ENCODE measurements at places on chromosomes 12 and 14.

DNA sequence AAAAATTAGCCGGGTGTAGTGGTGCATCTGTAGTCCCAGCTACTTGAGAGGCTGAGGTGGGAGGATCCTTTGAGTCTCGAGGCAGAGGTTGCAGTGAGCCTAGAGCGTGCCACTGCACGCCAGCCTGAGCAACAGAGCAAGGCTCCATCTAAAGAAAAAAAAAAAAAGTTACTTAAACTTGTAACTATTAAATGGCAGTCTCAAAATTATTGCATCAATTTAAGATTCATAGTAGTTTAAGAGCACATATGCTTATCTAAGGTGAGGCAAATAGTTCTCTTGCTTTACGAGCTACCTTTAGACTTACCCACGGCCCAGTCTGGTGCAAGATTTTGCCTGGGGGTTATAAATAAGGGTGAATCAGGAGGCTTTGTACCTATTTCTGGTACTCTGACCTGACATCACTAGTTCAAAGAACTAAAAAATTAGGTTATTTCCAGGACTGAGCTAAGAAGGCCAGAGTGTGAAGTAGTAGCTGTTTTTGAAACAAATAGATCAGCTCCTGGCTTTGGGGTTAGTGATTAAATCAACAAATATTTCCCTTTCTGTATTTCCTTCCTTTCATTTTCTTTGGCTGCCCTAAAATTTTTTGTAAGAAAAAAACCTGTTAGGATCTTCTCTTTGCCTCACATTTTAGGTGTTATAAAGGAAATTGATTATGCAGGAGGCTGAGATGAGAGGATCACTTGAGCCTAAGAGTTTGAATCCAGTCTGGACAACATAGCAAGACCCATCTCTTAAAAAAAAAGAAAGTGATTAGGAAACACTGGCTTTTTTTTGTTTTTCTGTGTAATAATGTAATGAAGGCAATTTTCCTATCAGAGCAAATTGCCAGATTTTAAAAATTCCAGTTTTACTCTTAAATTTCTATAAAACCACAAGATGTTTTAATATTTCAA is 3.6 kb downstream of the MGAT2 start:
- no peak for DNase-seq

DNA sequence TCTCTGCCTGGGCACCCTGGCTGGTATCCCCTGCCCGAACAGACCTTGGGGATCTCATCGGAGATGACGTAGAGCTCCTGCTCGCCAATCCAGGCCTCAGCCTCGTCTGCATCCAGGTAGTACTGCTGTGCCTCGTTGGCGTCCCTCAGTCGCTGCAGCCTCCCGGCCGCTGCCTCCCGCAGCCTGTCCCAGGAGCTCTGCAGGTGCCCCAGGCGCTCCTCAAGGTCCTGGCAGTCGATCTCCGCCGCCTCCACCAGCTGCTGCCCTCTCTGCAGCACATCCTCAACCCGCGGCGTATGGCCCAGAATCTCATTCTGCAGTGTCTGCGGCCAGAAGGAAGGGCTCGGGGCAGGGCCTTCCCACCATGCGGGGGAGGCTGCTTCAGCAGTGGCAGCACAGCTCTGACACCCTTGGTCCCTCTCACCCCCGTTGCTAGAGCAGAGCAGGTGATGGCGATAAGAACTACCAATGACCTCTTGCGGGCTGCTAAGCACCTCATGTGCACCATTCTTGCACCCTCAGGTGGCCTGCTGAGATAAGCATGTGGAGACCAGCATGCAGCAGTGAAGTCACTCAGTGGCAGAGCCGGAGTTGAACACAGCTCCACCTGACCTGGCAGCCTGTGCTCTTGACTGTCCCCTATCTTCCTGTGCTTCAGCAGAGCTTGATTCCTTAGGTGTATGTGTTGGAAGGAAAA is 71.0 kb downstream of the PLEKHG3 start:
- no peak for DNase-seq

- DNase-seq, result no peak
Observed at GRCh38 chr12:86145156-86145555, 111.0 kb downstream of the MGAT4C start.

DNA sequence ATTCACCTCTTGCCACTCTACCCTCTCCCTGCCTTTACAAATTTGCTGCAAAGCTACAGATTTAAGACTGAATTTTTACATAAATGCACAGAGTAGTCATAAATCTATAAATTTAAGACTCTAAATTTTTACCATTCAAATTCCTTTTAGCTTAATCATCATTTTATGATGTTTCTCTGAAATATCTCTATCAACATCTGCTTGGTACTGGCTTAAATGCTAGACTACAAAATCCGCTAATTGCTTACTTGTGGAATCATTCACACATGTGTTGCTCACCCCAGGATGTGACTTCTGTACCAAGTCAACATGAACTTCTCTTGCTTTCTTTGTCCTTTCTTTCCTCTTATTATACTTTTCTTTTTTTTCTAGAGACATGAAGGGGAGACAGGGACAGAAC is 109.2 kb downstream of the GALC start:
- DNase-seq, result no peak

DNA sequence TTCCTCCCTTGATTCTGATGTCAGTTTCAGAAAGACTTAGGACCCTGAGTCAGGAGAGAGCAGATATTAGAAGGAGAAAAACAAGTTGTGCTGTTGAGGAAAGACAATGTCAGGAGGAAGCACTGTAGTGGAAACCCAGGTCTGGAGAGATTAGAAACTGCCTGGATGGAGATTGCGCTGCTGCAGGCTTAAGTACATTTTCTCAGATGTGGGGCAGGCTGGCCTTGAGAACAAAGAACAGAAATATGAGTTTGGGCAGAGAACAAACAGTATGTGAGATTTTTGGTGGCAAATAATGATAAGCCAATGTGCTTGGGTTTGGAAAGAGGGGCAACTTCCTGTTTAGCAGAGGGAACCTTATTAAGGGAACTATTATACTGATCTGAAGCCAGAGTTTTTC is 74.3 kb upstream of the PRMT8 start:
- no peak for DNase-seq

DNA sequence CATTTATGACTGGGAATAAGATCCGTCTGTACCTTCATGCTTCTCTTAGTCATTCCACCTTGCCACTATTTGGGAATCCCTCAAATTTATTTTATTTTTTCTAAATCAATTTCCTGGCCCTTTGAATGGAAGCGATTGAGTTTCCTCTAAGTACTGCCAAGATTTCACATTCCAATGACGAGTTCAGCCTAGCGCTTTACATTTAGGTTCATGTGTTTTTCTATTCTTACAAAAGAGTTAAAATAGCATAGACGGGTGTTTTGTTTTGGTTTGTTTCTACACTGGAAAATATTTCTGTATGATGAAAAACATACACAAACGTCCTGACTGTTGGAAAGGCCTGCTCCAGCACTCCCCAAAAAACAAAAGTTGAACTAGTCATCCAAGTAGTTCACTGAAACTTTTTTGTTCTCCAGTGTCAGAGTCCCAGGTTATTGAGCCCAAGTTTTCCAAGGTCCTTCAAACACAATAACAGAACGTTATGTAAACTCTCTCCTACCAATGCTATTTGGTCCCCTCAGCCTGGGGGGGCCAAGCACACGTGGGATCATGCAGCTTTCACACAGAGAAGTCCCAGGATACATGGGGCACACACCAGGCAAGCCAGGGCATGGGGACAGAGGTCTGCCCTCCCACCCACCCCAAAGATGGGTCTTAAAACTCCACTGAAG is 74.8 kb upstream of the FOXN3 start:
- no peak for DNase-seq

- DNase-seq, result no peak
Observed at GRCh38 chr12:10339053-10339840, 31.6 kb downstream of the KLRD1 start.

DNA sequence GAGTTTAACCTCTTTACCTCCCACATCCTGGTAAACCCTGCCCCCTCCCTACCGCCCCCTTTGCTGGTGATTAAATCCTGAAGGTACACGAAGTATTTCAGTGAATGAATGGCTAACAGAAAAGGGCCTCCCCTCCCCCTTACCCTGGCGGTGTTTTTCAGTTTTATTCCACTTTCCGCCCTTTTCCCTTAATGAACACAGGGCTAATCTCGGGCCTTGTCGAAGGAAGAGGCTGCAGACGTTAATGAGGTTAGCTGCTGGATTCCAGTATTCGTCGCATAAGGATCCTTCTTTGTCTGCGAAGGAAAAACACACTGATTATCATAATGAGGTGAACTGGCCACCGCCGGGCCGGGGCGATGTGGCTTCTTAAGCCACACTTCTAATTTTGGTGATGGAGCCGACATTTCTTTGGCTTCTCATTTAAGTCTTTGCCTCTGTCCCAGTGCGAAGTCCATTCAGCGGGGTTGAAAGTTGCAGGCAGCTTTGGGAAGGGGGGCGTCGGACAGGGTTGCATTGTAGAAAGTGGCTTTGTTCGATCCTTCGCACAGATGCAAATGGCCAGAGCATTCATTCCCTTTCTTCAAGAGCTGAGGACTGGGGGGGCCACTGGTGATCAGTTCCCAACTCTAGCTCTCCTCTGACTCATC is 6.5 kb downstream of the MEG3 start:
- no peak for DNase-seq

- no peak for DNase-seq
Observed at GRCh38 chr14:91983588-91983987, 36.1 kb upstream of the FBLN5 start.

GRCh38 chr14:100896369-100897060 is 7.0 kb downstream of the RTL1 start:
- DNase-seq, result peak; percentile 52

DNA sequence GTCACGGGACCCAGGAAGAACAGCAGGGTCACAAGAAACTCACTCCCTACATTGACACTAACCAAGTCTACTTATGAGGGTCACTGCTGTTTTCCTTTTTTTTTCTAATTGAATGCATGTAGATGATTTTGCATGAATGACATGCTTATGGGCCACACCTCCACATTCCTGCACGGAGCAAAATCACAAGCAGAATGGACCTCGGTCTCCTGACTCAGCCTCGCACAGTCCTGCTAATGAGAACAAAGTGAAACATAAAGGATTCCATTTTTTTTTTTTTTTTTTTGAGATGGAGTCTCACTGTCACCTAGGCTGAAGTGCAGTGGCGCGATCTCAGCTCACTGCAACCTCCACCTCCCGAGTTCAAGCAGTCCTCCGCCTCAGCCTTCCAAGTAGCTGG is 12.3 kb downstream of the SCARB1 start:
- no peak for DNase-seq

- no peak for DNase-seq
Observed at GRCh38 chr12:106030210-106031071, 108.3 kb downstream of the NUAK1 start.

GRCh38 chr12:112756918-112757317 is 34.6 kb upstream of the RPH3A start:
- DNase-seq, result no peak

- no peak for DNase-seq
Observed at GRCh38 chr12:17017402-17017801, 411.4 kb upstream of the LMO3 start.

GRCh38 chr12:51814311-51815088 is 34.0 kb downstream of the FIGNL2 start:
- DNase-seq, result peak; percentile 92

DNA sequence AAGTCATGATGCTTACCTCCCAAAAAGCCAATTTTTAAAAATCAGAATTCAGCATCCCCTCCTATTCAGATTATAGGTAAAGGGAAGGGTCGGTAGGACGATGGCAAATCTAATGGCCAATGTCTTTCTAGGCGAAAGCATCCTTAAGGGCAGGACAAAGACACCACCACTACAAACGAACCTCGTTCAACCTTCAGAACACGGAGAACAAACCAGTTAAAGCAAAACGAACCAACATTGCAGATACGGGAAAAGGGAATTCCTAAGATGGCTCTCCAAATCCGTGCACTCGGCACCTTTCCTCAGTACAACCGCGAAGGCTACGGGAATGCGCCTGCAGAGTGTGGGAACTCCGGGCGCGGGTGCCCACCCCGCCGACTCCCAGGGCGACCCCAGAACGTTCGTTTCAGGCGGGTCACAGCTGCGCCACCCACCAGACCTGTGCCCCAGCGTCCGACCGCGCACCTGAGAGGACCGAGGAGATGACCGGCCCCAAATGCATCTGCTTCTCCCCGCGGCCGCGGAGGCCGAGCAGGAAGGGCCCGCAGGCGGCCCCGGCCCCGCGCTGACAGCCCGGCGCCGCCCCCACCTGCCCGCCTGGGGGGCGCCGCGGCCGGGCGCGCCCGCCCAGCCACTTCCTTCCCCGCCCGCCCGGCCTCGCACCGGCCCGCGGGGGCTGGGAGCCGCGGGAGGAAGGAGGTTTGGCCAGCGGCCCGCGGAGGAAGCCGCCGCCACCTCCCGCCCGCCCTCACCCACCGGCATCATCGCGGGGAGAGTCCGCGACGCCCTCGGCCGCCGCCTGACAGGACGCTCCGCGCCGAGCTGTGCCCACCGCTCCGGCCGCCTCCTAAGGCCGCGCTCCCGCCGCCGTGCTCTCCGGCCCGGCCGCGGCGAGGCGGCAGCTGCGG is 578 bp downstream of the PPP1R13B start:
- DNase-seq, result peak; percentile 77

GRCh38 chr14:31159682-31160296 is 47.8 kb downstream of the HECTD1 start:
- no peak for DNase-seq

DNA sequence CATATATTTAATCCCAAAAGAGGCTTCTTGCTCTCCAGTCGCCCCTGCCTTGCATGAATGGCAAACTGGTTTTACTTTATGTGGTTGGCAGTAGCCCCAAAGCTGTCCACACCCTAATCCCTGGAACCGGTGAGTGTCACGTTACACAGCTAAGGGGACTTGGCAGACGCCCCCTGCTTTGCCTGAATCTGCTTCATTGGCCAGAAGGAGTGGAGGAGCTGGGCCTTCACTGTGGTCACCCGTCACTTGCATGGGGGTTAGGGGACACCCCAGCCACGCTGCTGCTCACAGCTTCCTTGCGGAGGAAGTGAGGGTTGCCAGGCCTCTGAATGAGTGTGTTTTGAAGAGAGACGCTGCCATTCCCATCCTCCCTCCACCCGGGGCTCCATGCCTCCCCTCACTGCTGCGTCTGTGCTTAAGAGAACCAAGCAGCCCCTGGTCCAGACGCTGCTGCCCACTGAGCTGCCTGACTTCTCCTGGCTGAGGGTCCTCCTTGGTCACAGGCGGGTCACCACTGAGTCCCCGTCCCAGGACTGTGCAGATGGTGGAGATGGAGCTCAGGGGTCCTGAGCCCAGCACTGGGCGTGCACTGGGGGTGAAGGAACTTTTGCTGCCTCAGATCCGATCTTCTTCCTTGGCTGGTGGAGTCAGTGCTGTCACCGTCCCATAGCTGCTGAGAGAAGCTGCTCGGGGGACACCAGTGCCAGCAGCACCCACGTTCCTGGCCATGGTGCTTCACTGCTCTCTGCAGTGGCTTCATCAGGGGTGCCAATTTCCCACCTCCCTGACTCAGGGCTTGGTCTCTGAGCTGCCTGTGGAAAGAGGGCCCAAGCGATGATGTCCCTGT is 39.8 kb downstream of the GALNT9 start:
- no peak for DNase-seq

DNA sequence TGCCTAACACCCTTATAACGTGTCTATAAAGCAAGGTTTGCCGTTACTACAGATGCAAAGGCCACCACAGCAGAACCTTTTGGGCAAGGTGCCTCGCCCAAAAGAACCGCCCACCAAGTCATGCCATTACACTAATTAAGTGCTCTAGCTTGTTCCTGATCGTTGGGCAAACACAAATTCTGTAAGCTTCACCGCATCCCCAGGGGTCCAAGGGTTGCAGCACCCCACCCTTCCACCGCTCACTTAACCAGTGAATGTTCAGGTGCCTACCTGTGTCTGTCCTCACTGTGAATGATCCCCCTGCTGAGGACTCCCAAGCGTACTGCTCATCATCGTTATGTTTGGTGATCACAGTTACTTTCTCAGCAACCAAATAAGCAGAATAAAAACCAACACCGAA is 1.4 kb downstream of the HSP90AA1 start:
- DNase-seq, result no peak

Data from pancreas (tissue), 10 donors.